GM23338 (cell line): ENCODE measurements at places on chromosomes 5 and 9. TPM values are rescaled to one million over a fixed set of nuclear protein-coding genes. Genes with fewer than 3 reads are reported as not detected.

GRCh38 chr5:78961743-78962142, 23.4 kb downstream of the ARSB start:
- H3K4me1 ChIP-seq = peaks cover 4% of the 10 kb centered on the region; the same call in 1 of the 2 replicates
- no peaks in the 10 kb centered on the region for H3K27me3 ChIP-seq
- DNase-seq = no peak
- no peak overlapping the region for H3K4me3 ChIP-seq
- no peak overlapping the region for H3K27ac ChIP-seq

Gene NIM1K
- total RNA-seq = not detected in 2 replicates

Gene TOMM5
- 142 and 158 TPM in 2 replicates for total RNA-seq

Gene TYRP1
- total RNA-seq = not detected in 2 replicates

- H3K4me1 ChIP-seq = no peaks in the 10 kb centered on the region
- H3K27me3 ChIP-seq = no peaks in the 10 kb centered on the region
- H3K27ac ChIP-seq = no peak overlapping the region
- no peak overlapping the region for H3K4me3 ChIP-seq
- H3K36me3 ChIP-seq = no peaks in the 10 kb centered on the region
- no peak for DNase-seq
Measured at GRCh38 chr9:91403665-91404543, 19.7 kb downstream of the NFIL3 start.

Gene SHROOM1
- total RNA-seq = 4.3 and 5.4 TPM in 2 replicates
